Activated T-cell treated with anti-CD3 and anti-CD28 coated beads, Interleukin-2, amount 50 U/mL, for 4 hours (primary cell): ENCODE measurements at places on chromosomes 12 and 14. TPM values are rescaled to one million over a fixed set of nuclear protein-coding genes. Genes with fewer than 3 reads are reported as not detected.

- DNase-seq = no peak
These were observed 160.2 kb upstream of the LMNTD1 start for GRCh38 chr12:25713264-25713663.

GRCh38 chr12:14327711-14328110, 37.8 kb upstream of the ATF7IP start:
- no peak for DNase-seq

KRT3 gene
- total RNA-seq = not detected

ANO2 gene
- not detected for total RNA-seq

DNA sequence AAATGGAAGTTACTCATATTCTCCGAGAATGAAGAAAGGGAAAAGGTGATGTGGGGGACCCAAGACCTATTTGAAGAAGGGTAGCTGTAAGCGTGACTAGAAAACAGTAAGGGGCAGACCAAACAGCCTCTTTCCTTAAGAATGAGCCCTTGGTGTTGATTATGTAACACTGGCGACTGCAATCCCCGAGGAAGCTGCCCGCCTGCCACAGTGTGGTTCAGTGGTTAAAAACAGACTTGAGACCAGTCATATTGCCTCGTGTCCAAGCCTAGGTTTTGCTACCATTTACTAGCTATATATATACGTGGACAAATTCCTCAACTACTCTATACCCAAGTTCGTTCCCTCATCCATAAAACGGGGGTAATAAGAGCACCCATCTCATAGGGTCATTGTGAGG, 49.1 kb downstream of the SSPN start:
- DNase-seq = no peak

DNA sequence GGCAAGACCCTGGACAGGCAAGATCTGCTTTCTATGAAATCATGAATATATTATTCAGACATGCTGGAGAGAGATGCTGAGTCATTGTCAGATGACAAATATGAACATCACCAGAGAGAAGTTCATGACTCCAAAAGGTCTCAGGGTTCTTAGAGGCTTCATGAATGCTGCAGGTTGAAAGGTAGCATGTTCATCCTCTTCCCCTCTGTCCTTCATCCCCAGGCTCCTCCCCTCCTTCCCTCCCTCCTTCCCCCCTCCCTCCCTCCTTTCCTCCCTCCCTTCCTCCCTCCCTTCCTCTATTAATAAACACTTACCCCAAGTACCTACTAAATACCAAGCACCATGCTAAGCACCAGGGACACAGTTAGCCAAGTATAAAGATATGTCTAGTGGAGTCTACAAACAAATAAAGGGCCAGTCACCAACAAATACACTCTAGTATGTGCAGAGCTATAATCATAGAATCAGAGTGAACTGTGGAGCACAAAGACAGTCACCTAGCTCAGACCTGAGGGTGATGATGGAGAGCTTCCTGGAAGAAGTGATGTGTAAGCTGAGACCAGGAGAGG, 46.2 kb downstream of the RPH3A start:
- DNase-seq = no peak

CMA1 gene
- not detected for total RNA-seq

GRCh38 chr14:55084401-55085059, 33.1 kb downstream of the MAPK1IP1L start:
- DNase-seq = no peak

OASL gene
- 5.5 TPM for total RNA-seq

DNA sequence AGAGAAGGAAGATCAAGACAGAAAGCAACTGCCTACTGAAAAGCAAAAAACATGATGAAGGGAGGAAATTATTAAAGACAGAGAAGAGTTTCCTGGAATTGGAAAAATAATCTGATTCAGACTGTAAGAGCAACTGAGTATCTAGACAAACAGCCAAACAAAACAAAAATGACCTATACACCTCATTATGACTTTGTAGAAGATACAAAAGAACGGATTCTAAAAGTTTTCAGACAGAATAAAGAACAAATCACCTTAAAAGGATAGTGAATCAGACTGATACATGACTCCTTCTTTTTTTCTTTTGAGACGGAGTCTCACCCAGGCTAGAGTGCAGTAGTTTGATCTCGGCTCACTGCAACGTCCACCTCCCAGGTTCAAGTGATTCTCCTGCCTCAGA, 10.4 kb downstream of the OSBPL8 start:
- DNase-seq = no peak

DNA sequence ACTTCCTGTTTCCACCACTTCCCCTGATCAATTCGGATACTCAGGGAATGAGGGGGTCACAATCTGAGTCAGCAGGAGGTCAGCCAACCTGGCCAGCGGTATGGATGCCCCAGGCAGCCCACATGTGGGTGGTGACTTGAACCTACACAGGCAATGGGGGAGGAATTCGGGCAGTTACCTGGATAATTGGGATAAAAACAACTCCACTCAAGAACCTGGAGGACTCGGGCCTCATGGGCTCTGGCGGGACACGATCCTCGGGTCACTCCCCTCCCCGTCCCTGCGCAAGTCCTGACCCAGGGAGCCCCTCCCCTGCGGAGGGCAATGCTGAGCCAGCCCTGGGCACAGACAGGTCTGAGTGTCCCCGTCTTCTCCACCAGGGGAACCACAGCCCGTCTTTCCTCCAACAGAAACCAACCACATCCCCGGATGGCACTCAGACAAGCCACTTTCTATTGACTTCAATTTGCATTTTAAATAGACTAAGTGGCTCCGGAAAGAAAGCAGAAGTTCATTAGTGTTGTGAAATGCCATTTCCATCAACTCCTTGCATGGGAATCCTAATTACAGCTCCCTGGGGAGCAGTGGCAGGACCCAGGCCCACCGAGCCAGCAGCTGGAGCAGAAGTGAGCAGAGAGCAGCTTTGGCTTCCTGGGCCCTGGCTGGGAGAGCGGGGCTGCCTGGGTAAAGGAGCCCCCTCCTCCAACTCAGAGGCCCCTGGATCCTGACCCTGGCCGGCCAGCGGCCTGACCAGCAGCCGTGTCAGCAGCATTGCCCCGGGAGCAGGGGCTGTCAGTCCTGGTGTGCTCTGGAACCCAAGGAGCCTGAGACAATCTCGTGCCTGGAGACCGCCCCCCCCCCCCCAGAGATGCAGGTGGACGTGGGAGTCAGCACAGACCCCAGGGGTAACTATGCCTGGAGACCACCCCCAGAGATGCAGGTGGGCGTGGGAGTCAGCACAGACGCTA, 374.1 kb downstream of the ADGRD1 start:
- no peak for DNase-seq

TAS2R42 gene
- not detected for total RNA-seq

DNA sequence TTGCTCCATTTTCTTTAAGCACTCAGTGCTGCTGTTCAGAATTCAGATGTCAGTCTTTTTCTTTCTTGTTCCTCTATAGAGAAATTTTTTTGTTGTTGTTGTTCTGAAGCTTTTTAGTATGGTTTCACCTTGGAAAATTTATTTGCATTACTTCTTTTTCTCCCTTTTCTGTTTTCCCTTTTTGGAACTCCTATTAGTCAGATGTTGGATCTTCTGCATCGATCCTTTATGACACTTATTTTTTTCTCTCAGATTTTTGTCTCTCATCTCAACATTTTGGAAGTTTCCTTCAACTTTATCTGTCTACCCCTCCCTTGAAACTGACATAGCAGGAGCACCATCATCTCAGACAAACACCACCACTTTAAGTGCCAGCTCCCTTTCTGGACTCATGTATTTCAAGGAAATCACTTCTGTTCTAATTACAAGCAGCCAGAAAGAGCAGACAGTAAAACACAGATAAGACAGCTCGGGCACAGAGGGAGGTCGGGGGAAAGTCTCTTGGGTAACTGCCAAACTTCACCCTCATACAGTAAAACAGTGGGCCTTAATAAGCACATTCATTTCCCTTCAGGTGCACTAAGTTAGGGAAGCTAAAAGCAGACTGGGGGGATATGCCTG, 222.7 kb upstream of the PLXNC1 start:
- no peak for DNase-seq
